Eye (tissue), 1 donor: ENCODE measurements at places on chromosomes 1 and 21.

DNA sequence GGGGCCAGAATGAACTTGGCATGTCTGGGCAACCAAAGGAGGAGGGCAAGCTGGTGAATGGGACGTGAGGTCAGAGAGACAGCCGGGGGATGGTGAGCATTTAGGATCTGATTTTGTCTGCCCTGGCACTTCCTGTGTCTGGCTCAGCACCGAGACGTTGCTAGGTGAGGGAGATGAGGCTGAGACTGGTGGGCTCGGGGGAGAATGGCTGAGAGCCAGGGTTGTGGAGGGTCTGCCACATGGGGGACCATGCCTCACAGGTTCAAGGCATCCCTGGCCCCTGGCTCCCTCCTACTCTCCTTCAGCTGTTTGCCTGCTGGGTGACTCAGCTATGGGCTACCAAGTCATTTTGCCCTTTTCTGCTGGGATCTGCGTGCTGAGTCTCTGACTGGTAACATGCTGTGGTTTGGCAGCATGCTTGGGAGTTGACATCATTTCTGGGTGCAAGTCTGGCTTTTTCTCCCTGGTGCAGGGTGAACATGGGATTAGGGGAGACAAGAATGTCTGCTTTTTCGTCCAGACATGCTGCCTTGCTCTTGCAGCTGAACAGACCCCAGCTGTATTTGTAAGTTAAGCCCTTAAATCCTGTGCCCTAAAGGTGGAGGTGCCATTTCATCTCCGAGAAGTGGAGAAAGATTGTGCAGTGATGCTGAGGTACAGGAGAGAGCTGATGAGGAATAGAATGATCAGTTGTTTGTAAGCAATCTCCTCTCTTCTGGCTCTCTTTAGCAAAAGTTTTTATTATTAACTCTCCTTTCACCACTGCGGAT lies 17.6 kb downstream of the GALNT2 start:
- peak; percentile 57 for DNase-seq

DNA sequence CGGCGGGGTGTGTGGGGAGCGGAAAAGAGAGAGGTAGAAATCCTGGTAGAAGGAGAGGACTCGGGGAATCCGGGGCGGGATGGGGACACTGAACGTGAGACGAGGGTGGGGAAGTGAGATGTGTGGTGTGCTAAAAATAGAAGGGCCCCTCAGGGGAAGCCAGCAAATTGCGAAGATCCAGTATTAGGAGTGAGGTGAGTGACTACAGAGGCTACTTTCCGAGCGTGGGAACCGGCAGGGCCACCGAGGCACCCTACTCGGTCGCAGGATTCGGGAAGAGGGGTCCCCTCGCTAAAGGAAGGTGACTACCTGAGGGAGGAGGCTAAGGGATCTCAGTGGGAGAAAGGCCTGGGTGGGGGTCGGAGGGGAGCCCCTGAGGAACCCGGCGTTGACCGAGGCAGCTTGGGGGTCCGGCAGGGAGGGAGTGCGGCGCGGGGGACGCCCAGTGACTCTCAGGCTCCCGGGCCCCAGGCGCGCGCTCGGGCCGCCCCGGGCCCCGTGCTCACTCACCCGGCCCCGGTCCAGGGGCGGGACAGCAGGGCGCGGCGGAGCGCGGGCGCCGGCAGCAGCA lies 318 bp downstream of the ALDH4A1 start:
- peak; percentile 74 for DNase-seq

DNA sequence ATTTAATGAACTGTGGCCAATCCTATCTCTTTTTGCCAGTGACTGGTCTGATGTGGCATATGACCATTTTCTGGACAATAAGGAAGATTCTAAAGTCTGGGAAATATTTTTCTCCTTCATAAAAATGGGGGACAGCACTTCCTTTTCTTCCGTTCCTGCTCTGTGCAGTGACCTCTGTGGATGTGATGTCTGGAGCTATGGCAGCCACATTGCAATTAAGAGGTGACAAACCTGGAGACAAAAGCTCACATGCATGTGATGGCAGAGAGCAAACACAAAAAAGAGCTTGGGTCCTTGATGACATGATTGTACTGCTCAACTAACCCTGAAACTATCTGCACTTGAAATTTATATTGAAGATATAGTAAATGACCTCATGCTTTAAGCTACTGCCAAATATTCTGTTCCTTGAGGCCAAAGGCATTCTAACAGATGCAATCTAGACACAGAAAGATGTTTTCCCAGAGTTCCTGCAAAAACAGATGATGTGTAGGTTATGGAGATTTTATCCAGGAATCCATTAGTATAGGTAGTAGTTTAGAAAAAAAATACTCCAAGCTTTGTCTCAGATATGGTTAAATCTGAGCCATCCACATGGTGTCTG lies 2.2 kb upstream of the MAGI3 start:
- DNase-seq: no peak

DNA sequence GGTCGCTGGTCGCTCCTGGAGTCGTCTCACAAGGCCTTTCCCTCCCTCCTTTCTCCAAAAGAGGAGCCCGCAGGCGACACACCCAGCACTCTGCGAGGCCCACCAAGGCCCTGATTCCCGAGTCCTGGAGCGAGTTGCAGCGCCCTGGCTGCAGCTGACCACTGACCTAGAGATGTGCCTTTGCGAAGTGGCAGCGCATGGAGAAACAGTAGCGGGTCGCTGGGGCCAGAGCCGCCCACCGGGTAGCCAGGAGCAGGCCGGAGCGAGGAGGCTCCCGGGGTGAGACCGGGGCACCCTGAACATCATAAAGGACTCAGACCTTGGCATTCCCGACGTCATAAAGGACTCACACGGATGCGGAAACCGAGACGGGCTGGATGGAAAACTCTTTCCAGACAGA lies 10.3 kb upstream of the NBPF11 start:
- DNase-seq: no peak

DNA sequence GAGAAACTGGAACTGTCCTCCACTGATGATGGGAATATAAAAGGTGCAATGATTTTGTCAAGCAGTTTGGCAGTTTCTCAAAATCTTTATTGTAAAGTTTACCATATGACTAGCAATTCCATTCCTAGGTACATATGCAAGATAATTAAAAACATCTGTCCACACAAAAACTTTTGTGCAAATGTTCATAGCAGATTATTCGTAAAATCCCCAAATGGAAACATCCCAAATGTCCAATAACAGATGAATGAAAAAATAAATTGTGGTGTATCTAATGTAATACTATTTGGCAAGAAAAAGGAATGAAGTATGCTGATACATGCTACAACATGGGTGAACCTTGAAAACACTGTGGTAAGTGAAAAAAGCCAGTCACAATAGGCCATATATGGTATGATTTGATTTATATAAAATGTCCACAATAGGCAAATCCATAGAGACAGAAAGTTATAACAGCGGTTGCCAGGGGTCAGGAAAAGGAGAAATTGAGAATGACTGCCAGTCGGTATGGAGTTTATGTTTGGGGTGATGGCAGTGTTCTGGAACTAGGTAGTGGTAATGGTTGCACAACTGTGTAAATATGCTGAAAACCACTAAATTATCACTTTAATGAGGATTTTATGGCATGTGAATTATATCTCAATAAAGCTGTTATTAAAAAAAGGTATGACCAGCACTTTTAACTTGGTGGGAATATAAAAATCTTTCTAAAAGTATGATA lies 81.7 kb upstream of the BEND5 start:
- no peak for DNase-seq

DNA sequence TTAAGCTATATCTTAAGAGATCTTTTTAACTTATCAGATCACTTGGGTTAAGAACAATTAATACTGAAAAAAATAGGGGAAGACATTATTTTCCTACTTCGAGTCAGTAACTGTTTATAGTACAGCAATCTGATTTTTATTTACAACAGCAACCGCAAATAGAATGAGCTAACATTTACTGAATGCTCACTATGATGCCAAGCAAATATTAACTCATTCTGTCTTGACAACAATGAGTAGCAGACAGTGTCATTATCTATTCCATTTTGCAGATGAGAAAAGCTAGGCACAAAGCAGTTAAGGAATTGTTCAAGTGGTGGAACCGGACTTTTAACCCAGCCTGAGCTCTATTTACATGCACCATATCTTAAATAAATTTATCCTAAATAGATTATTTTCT lies 273.7 kb downstream of the NTNG1 start:
- DNase-seq: no peak

DNA sequence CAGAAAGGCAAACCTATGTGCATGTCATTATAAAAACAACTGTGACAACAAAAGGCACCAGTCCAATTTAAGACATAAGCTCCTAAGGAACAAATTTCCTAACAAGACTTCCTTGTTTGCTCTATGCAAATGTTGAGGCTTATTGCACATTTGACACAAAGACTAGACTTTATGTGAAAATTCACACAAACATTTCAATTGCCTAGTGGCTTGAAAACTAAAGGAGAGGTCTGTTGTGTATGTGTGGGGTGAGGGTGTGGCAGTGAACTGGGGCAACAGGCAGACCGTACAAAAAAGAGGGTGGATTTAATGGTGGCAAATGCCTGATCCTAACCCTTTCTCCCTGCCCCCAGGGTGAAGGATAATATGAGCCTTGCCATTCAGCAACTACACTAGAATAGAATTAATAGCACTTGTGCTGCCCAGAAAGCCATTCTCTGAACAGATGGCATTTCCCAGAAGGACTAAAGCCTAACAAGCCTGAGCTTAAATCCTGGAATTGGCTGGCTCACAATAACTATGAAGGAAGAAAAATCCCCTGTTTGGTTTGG lies 73.9 kb downstream of the GLUL start:
- peak; percentile 61 for DNase-seq

DNA sequence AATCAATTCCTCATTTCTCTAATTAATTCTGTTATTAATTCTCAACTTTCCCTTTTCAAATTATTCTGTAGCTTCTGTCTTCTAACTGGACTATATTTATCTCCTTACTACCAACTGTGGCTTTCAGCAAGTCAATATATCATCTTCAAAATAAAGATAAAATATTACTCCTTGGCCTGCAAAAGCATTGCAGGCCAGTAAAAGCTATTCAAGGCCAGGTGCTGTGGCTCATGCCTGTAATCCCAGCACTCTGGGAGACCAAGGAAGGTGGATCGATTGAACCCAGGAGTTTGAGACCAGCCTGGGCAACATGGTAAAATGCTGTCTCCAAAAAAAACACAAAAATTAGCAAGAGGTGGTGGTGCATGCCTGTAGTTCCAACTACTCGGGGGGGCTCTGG lies 27.9 kb downstream of the USP48 start:
- DNase-seq: no peak

GRCh38 chr1:246691622-246692495 lies 32.4 kb upstream of the SCCPDH start:
- DNase-seq: peak; percentile 64

DNA sequence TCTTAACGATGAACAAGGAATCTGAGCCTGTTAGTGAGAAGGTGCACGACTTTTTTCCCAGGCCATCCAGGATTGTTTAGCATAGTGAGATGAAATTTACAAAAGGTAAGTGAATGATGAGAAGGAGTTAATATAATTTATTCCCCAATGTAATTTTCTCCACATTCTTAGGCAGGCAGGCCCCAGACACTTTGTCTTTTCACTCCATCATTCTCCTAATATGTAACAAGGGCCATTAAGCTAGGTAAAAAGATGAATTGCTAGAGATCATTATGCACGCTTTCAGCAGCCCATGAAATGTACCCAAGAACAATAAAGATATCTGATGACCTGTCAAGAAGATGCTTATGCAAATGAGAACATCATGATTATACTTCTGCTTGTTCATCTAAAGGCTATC lies 24.1 kb downstream of the NIBAN1 start:
- no peak for DNase-seq

DNA sequence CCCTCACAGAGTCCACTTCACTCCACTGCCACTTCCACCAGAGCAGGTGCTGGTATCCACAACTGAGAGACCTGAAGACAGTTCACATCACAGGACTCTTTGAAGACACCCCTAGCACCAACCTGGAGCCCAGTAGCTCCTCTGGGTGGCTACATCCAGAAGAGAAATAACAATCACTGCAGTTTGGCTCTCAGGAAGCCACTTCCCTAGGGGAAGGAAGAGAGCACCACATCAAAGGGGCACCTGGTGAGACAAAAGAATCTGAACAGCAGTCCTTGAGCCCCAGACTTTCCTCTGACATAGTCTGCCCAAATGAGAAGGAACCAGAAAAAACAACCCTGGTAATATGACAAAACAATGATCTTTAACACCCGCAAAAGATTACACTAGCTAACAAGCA lies 113.2 kb downstream of the TENT5C start:
- no peak for DNase-seq

- DNase-seq: no peak
Measured at GRCh38 chr1:66231681-66232463, 302.1 kb upstream of the SGIP1 start.

DNA sequence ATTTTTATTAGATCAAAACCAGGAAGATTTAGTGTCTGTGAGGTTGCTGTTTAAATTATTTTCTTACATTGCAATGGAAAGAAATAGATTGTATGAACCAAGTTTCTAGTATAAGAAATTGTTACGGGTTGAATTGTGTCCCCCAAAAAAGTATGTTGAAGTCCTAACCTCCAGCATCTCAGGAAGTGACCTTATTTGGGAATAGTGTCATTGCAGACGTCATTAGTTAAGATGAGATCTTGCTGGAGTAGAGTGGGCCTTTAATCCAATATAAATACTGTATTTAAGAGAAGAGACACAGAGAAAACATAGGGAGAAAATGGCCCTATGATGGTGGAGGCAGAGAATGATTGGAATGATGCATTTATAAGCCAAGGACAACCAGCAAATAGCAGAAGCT lies 188.7 kb upstream of the SAMSN1 start:
- no peak for DNase-seq

DNA sequence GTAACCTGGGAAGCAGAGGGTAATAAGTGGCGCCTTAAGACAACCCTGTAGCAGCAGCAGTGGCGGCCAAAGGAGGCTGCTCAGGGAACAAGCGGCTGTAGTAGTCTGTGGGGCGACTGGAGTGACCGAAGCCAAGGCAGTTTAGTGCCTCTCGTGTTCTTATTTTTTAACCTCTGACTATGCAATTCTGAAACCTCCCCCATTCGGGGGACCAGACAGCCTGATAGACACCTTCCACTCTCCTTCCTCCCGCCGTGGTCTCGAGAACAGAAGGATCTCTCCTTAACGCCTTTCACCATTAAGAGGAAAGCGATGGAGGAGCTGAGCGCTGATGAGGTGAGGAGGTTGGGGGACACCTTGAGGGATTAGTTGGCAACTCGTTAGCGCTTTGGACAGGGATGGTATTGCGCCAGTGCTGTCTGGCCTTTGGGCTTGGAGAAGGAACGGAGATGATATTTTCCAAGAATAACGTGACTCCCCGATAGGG lies 644 bp downstream of the UBE4B start:
- peak; percentile 75 for DNase-seq

DNA sequence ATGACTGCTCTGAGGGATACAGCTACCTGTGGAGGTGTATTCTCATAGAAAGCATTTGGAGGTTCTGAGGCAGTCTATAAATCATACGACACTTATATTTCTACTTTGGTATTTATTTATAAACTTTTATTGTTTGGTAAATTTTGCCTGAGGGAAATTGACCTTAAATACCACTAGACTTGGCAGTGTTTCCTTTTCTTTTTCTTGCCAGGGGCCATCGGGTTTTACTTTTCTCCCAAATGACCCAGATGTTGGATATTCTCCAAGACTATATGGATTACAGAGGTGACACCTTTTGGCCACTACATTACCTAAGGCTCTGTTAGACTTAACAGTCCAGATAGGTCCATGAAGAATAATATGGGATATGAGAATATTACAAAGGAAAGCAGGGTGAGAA lies 28.2 kb downstream of the CHD1L start:
- no peak for DNase-seq

GRCh38 chr1:118773656-118774055 lies 214.5 kb downstream of the TBX15 start:
- DNase-seq: no peak
